HEK293T (cell line): ENCODE measurements at places on chromosomes 3 and 15.

DNA sequence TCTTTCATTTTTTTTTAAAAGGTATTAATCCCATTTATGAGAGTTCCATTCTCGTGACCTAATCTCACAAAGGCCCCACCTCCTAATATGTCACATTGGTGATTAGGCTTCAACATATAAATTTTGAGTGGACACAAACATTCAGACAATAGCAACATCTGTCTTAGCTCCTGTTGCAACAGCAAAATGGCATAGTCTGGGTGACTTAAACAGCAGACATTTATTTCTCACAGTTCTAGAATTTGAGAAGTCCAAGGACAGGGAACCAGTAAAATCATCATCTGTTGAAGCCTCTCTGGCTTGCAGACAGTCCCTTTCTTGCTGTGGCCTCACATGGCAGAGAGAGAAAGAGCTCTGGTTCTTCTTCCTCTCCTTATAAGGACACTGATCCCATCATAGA, 3.2 kb upstream of the PLSCR2 start:
- no peak for DNase-seq

DNA sequence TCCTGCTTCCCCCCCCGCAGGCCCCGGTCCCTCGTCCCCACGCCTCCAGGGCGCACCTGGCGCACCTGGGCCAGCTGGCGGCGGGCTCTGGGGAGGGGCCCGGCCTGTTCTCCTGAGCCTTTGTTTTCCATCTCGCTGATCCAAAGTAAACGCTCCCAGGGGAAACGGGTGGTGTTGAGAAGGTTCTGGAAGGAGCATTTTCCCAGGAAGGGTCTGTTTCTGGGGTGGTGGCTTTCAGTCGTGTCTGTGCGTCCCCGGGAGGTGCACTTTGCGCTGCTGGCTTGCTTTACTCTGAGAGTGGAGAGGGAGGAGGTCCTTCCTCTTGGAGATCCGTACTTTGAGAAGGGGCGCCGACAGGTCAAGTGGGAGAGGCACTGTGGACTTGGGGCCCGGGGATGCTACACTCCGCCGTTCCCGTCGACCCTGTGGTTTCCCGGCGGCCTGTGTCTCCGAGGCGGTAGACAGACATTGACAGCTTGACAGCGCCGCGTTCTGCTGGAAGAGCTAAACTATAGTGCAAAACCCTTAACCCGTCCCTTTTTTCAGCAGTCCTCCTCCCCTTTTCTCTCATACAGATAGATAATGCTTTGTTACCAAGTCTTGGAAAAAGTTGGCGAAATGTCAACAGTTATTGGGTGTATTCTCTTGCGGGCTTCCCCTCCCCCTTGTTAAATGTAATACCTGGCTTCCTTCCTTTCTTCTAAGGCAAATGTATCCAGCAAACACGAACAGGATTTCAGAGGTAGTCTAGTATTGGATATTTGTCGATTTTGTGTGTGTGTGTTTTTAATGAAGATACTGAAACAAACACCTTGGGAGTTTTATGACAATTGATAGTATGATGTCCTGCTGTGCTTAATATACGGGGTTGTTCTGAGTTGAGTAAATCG, 6.5 kb downstream of the TPM1 start:
- DNase-seq: no peak

DNA sequence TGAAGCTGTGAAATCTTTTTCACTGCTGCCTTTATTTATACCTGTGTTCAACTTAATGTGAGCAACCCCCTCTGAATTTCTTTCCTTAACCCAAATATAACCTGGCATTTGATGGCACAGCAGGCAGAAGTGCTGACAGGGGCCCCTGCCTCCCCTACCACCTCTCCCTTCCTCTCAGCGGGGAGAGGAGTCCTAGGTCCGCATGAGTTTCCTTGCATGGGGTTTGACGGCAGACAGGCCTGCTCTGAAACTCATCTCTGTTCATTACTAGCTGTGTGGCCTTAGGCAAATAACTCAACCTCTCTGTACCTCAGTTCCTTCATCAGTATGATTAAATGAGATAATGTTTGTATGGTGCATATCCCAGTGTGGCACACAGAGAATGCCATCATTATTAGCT, 79.7 kb downstream of the SEC22A start:
- DNase-seq: peak; percentile 0

GRCh38 chr3:56291953-56292352, 176.3 kb downstream of the ERC2 start:
- no peak for DNase-seq

DNA sequence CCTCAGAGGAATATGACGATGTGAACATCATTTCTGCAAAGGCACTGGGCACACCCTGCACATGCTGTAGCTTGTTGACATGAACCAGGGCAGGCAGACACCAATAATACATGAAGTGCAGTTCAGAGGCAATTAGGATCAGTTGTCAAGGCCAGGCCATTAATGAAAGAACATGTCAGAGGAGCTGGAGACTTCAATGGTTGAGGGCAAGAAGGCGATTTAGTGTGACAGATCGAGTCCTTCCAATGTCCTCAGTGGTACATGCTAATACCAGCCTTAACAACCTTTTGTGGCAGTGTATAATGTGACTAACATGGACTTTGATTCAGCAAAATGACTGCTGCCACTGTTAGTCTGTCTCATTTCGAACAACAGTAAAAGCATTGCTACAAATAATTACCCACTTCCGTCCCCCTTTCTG, 205.2 kb upstream of the NANOGP8 start:
- no peak for DNase-seq

DNA sequence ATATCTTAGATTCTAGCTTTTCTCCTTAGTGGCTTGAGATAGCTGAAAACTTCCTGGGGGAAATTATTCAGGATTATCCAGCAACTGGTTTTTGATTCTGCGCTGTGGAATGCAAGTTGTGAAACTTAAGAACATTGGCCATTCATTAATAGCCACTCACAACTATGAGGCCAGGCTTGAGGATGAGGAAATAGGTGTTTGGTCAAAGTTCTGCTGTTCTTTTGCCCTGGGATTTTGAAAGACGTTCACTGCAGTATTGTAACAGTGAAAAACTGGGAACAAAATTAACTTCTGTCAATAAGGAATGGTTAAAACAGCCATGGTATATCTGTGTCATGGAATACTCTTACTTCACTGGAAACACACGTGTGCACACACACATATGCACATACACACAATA, 44.1 kb downstream of the CTXND1 start:
- no peak for DNase-seq

DNA sequence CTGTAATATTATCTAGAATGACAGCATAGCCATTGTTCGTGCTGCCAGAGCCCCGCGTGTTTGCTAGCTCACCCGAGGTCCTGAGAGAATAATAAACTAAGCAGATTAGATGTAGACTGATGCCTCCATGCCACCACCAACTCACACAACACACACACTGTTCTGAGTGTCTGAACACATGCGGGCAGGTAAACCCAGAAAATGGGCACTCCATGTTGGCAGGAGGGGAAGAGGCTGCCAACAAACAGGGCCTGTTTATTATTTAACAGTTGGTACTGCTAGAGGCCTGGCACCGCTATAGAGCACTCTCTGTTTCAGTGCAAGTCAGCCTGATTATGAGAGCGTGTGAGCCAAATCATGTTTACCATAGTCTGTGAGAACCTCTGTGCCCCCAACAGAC, 299.0 kb downstream of the ZBTB20 start:
- DNase-seq: no peak

DNA sequence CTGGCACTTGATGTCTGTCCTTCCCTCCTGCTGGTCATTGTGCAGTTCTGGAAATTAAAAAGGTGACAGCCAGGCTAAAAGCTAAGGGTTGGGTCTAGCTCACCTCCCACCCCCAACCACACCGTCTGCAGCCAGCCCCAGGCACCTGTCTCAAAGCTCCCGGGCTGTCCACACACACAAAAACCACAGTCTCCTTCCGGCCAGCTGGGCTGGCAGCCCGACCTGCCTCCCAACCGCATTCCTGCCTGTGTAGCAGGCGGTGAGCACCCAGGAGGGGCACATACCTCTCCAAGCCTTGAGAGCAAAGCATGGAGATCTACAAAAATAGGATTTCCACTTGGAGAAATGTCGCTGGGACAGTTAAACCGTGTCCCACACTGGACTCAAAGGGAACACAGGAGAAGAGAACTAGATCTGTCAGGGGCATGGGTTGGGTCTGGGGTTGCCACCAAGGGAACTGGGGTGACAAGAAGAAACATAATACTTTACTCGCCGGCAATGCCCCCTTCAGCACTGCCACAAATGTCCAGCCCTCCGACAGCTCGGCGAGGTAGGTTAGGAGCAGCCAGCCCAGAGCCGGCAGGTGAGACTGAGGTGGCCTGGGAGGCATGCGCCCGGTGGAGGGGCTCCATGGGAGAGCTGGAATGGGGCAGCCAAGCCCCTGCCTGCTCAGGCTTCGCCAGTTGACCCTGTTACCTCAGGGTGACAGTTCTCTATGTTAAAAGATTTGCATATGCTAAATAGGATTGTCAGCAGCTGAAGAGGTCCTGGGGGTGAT, 52.2 kb downstream of the EXOG start:
- DNase-seq: no peak
